GM23248 (cell line): ENCODE measurements at places on chromosomes 4 and X.

DNA sequence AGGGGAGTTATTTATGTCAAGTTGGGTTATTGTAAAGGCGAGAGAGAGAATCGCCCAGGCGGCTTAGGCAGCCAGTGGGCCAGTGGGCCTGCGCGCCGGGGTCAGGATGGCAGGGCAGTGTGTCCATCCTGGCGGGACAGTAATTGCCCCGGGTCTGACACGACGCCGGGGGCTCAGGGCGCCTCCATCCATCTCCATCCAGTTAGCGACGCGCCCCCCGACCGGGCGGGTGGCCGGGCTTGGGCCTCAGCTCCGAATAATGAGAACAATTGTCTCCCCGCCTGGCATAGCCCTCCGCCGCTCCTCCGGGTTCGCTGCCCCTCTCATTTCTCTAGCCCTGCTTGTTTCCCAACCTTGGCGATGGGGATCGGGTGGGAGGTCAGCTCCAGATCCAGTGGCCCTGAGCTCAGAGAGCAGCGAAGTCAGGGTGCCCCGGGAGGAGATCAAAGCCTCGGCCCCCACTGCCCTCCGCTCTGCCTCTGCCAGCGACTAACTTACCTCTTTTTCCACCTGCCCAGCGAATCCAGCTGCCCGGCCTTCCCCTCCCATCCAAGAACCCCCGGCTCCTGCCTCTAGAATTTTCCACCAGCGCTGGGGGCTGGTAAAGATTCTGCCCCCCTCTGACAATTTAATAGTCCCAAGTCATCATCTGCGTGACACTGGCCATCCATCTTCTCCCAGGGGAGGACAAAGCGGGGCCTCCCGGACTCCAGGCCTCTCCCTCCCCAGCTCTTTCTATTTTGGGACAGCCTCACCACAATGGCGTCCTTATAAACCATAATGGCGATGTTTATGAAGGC is 56.9 kb upstream of the TMEM33 start:
- no peak for DNase-seq

DNA sequence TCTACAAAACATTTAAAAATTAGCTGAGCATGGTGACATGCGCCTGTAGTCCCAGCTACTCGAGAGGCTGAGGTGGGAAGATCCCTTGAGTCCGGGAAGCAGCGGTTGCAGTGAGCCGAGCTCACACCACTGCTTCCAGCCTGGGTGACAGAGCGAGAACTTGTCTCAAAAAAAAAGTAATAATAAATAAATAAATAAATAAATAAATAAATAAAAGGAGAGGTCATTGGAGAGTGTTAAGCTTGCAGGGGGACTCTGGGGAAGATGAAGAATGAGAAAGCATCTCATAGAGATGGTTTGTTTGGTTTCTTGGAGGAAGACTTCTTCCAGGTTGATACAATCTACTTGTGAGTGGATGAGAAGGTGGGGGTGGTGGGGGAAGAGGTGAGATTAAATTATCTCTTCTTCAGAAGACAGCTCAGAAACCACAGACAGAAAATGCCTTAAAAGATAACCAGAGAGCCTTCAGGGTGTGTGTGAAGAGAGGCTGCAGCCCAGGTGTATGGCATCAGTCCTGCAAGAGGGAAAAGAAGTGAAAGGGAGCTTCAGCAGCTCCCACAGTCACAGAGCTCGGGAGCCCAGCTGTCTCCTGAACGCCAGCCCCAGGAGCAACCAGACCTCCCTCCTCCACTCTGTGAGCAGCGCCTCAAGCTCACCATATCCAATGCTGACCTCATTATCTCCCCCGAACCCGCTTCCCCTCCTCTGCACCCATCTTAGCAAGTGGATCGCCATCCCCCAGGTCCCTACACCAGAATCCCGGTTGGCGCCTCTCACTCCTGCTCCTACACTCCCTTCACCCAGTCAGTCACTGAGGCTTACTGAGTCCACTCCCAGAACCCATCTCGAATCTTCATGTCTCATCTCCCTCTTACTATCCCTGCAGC is 48.2 kb downstream of the RBM47 start:
- no peak for DNase-seq

GRCh38 chr4:83917572-83917971 is 381.7 kb downstream of the GPAT3 start:
- DNase-seq = no peak

- no peak for DNase-seq
Measured at GRCh38 chr4:119697887-119698393, 69.3 kb upstream of the PDE5A start.

DNA sequence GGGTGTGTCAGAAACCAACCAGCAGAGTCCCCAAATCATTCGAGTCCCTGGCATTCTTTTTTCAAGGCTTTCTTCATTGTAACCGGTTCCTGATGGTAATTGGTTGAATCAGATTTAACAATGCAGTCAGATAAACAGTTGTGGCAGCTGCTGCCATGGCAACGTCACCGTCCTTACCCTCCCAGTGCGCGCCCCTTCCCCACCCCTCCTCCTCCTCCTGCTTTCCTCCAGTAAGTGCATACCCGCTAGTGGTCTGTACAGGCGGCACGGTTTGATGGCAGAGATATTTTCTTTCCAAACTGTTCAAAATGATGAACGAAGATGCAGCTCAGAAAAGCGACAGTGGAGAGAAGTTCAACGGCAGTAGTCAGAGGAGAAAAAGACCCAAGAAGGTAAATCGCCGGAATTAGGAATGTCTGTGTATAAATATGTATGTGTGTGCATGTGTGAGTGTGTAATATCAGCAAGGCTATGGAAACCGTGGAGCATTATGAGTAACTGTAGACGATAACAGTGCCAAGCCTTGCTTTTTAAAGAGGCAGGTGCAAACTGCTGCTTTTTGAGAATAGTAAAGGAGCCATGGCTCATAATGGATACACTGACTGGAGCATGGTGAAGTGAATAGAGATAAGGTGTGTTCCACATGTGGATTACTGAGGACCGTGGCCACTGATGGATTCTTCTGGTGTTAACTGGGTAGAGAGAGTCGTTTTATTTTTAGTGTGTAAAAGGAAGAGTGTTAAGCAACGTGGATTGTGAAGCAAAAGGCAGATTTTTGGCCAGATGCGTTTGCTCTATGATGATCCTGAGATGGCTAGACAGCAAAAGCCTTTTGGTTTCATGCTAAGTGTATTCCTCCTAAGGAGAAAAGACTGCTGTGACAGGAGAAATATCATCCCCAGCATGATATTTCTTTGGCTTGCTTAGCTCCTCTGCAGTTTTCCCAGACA is at the start of gene ANK2:
TSS of gene ANK2 (plus strand) at position 233 of the 950 bp plus-strand sequence. CDS start at position 309, 76 bp downstream.
- DNase-seq = peak; percentile 61

GRCh38 chr4:12827966-12828365 is 656.2 kb downstream of the RAB28 start:
- DNase-seq = no peak

- DNase-seq = no peak
Measured at GRCh38 chr4:53044651-53044960, 182.5 kb downstream of the RASL11B start.

DNA sequence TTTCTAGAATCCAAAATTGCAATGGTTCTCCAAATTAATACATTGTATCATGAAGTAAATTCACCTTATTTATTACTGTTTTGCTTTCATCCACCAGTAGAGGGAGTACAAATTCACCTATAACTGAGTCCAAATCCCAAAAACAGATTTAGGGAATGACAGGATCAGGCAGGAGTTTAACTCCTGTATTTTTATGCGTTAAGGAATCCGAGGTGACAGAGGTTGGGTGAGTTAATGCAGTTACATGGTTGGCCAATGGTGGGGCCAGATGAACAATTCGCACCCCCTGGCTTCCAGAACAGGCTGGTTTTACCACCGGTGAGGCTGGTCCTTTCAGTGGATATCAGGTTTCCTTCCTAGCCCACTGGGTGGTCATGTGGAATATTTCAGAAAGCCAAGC is 82.4 kb downstream of the MTNR1A start:
- peak; percentile 47 for DNase-seq

DNA sequence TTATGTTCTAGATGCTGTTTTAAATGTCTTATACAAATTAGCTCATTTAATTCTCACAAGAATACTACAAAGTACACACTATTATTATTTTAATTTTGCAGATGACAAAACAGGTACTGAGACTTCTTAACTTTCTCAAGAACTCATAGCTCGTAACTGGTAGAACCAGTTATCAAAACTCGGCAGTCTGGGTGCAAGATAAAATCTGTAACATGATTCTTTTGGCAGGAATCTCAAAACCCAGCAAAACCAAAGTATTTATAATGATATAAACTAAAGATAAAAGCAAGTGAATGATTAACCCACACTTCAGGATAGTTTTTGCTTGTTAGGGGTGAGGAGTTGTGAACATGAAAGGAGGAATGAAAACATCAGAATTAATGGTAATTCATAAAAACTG is 27.6 kb downstream of the CLNK start:
- no peak for DNase-seq

GRCh38 chr4:23993373-23993772 is 103.5 kb upstream of the PPARGC1A start:
- no peak for DNase-seq

GRCh38 chr4:151045907-151046306 is 30.8 kb upstream of the LRBA start:
- no peak for DNase-seq

DNA sequence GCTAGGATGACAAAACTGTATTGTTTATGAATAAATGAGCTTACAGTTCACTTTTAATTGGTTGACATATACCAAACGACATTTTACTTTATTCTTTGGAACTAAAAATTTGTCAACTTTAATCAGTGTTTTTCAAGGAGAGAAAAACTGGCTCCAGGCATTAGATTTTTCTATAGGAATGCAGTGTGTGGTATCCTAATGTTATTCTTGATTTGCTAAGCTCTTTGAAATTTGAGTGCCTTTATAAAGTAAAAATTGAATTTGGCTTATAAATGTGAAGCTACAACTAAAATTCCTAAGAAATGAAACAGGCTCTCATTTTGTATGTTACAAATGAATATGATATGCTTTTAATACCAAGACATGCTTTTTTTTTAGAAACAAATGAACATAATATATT is 442.2 kb upstream of the TRAM1L1 start:
- no peak for DNase-seq

DNA sequence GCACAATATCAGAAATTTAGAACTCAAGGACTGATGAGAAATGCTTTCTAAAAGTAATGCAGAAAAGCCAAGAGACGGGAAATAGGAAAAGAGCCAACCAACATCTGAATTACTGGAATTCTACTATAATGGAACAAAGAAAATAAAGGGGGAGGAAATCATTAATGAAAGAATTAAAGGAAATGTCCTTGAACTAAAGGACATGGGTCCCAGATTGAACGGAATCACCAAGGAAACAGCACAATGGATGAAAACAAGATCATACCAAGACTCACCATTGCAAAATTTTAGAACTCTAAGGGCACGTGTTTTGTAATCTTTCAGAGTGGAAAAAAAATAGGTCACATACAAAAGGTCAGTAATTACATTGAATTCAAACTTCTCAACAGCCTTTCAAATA is 35.9 kb downstream of the HPGDS start:
- peak; percentile 19 for DNase-seq

GRCh38 chr4:129314781-129315180 is 218.8 kb downstream of the C4orf33 start:
- DNase-seq = no peak

DNA sequence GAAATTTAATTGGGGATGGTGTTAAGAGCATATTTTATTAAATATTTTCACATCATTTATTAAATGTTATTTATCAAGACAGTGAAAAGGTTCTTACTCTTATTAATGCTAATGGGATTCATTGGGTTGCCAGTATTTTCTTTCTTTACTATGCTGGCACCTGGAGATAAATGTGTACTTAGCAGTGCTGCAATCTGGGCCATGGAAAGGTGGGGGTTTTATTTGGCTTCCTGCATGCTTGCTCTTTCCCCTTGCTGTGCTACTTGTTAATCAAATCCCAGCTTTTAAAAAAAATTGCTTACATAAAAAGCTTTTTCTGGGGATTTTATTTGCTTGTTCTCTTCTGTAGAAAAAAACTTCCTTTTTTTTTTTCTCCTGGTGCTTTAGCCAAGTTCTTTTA is 48.3 kb downstream of the ZAR1 start:
- DNase-seq = no peak

DNA sequence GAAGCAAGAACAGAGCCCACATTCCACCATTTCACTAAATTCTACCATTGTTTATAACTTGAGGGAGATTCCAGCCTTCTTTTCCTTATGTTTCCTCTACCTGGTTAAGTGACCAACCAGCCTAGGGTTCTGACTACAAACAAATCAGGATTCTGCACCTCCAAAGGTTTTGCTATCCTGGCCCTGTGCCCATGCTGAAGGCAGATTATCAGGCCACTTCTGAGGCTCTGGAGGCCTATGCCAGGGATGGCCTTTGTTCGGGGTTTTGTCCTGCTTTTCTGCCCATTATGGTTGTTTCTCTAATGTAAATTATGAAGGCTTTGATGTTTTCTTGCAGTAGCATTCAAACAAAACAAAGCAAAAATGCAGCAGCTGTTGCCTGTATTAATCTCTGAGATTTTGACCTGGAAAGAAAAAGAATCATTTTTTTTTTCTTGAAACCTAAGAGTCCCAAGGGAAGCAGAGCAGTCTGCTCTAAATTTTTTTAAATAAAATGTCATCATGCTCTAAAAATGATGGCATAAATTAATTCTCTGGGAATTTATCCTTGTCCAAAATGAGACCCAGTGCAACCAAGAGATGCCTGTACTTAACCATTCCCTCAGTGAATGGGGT is 55.6 kb downstream of the RNF150 start:
- DNase-seq = no peak

DNA sequence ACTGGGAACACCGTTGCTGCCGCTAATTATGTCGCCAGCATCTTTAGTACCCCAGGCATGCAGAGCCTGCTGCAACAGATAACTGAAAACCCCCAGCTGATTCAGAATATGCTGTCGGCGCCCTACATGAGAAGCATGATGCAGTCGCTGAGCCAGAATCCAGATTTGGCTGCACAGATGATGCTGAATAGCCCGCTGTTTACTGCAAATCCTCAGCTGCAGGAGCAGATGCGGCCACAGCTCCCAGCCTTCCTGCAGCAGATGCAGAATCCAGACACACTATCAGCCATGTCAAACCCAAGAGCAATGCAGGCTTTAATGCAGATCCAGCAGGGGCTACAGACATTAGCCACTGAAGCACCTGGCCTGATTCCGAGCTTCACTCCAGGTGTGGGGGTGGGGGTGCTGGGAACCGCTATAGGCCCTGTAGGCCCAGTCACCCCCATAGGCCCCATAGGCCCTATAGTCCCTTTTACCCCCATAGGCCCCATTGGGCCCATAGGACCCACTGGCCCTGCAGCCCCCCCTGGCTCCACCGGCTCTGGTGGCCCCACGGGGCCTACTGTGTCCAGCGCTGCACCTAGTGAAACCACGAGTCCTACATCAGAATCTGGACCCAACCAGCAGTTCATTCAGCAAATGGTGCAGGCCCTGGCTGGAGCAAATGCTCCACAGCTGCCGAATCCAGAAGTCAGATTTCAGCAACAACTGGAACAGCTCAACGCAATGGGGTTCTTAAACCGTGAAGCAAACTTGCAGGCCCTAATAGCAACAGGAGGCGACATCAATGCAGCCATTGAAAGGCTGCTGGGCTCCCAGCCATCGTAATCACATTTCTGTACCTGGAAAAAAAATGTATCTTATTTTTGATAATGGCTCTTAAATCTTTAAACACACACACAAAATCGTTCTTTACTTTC is 1.8 kb downstream of the UBQLN2 start:
- peak; percentile 45 for DNase-seq

- peak; percentile 6 for DNase-seq
Measured at GRCh38 chrX:107541244-107541643, 87.1 kb upstream of the PRPS1 start.

GRCh38 chrX:34584781-34585180 is 72.3 kb downstream of the TMEM47 start:
- no peak for DNase-seq

GRCh38 chr4:74005528-74005927 is 7.1 kb upstream of the CXCL5 start:
- DNase-seq = peak; percentile 10

- peak; percentile 73 for DNase-seq
Measured at GRCh38 chr4:113684534-113685091, 76.9 kb downstream of the CAMK2D start.
